Endothelial cell of umbilical vein (primary cell): ENCODE measurements at places on chromosomes 4 and X. TPM values are rescaled to one million over a fixed set of nuclear protein-coding genes. Genes with fewer than 3 reads are reported as not detected.

Gene MTCP1
- polyA plus RNA-seq, result 1.8 and 3.1 TPM in 2 replicates

Gene ATP11C
- polyA plus RNA-seq, result 6.9 and 9.1 TPM in 2 replicates

Gene CLTRN
- polyA plus RNA-seq, result 0.04 TPM in 1 of 2 replicates, not detected in the other

Gene TEX13C
- polyA plus RNA-seq, result not detected in 2 replicates

Gene SHISA3
- 16.6 and 24.9 TPM in 2 replicates for polyA plus RNA-seq

Gene HOPX
- 2.3 and 3.8 TPM in 2 replicates for polyA plus RNA-seq

Gene IL3RA
- polyA plus RNA-seq, result 34.5 and 35.1 TPM in 2 replicates

Gene APLN
- 230 and 273 TPM in 2 replicates for polyA plus RNA-seq

Gene ITGB1BP2
- polyA plus RNA-seq, result 1.2 and 1.8 TPM in 2 replicates

Gene GPR82
- not detected in 2 replicates for polyA plus RNA-seq

Gene CXCL9
- not detected in 2 replicates for polyA plus RNA-seq

Gene WDR17
- 0.05 and 0.07 TPM in 2 replicates for polyA plus RNA-seq

Gene PARM1
- polyA plus RNA-seq, result 0.01 and 0.02 TPM in 2 replicates
